ENCODE measurements at places on chromosomes 7 and 10.
A peak's percentile ranks its signal among the peaks of the same experiment; 100 is the strongest.

DNA sequence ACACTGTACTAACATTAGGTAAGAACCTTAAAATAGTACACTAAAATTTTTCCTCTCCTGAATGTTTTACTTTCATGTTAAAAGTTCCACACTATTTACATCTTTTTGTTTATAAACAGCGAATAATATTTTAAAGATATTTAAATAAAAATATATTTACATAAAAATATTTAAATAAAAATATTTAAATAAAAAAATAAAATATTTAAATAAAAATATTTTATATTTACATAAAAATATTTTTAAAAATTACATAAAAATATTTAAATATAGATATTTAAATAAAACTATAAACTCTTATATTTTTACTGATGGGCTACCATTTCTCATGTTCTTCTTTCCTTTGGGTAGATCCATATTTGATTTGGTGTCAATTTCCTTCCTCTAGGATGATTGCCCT lies 619.0 kb downstream of the ANKRD7 start:
- no peak for DNase-seq

GRCh38 chr7:37916673-37917660 lies at the start of gene SFRP4:
Gene SFRP4 (minus strand): TSS chr7:37916817. CDS start chr7:37916537, 280 bp downstream.
- no peak for DNase-seq

DNA sequence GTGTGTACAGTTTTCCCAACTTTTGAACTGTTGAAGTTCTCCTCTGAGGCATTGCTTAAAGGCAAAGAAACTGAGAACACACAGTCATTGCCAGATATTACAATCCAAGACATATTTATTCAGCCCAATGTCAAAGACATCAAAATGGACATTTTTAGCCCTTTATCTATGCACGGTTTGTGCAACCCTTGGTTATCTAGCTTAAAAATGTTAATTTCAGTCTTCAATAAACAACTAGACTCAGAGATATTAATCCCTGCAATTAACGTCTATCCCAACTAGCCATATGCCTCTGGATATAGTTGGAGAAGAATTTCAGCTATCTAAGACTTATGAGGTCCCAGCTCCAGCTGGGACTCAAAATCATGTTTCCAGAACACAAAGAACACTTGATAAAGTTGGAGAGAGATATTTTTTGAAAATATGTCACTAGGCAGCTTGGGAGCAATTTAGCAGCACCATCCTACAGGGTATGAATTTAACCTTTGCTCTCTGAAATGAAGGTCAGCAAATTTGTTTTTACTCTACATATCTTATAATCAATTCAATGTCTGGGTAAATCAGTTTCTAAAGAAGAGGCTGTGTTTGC lies 357.0 kb downstream of the RNLS start:
- no peak for DNase-seq

DNA sequence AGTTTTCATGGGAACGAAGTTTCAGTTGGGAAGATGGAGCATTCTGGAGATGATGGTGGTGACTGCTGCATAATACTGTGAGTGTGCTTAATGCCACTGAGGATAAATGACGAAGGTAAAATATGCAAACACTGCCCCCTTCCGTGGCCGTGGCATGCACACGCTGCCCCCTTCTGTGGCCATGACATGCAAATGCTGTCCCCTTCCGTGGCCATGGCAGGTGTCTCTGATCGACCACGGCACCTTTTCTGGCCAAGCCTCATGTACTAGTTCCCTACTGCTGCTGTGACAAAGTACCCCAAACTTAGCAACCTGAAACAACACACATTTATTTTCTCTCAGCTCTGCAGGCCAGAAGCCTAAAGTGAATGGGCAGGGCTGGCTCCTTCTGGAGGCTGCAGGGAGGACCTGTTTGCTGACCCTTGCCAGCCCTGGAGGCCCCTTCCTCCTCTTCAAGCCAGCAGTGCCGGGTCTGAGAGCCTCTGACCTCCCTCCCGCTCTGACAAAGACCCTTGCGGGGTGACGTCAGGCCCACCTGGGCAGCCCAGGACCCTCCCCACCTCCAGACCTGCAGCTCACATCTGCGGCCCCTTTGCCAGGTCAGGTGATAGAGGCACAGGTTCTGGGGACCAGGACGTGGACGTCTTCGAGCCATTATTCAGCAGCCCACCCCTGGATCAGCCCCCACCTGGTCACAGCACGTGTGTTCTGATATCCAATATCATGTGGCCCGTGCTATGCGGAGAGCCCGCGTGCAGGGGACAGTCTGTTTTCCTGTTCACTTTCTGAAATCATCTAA lies 82.0 kb downstream of the MICALL2 start:
- no peak for DNase-seq

DNA sequence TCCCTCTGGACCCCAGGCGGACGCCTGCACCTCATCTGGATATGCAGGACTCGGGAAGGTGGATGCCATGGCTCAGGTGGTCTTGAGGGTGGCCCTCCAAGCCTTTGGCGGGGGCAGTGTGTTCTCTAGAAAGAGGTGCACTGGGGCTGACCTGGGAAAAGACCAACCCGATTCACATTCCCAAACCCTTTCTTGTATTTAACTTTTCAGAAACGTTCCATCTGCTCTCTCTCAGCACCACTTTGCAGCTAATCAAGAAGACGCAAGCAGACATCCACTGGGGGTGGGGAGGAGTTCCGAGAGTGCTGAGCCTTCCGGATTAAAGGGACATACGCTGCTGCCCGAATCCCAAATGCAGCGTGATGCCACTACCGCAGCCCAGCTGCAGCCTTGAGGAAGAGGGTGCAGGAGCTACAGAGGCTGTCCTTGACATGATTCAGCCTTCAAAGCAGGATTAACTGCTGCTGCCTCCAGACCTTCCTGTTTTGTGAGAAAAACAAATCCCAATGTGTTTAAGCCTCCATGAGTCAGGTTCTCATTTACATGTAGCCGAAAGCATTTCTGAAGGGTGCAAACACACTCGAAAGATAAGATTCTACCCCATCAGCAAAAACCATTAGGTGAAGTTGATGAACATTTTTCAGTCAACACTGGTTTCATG lies 39.9 kb downstream of the RBM17 start:
- DNase-seq: no peak

GRCh38 chr10:44089671-44090070 lies 295.2 kb downstream of the CXCL12 start:
- no peak for DNase-seq

DNA sequence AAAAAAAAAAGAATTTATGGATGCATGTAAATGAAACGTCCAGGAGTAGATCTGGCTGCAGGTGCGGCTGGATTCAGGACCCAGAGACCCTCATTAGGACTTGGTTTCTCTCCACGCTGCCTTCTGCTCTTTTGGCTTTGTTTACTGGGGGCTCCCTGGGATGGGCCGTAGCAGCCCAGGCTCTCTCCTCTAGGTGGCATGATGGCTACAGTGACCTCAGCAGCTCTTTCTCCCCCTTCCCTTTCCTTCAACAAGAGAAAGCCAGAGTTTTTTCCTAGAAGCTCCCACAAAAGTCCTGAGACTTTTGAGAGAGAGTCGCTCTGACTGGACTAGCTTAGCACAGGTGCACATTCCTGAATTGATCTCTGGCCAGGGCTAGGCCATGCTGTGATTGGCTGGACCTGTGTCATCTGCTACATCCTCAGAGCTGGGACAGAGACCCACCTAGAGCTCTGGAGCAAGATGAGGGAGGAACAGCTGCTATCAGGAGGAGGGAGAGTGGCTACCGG lies 67.8 kb upstream of the PDCD4 start:
- peak; percentile 7 for DNase-seq

DNA sequence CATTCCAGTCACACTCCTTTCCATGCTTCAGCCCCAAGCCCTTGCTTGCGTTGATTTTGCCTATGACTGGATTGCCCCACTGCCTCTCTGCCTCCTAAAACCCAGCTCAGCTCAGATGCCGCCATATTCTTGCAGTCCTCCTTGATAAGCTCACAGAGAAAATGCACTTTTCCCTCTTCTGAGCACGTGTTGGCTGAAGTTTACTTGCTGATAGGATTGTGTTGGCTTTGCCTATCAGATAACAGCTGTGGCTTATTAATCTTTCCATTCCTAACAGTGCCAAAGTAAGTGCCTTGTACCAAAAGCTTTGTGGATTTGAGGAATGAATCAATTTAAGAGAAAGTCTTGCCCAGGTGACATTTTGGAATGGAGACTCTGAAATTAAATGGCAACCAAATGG lies 249.2 kb downstream of the PHTF2 start:
- no peak for DNase-seq

DNA sequence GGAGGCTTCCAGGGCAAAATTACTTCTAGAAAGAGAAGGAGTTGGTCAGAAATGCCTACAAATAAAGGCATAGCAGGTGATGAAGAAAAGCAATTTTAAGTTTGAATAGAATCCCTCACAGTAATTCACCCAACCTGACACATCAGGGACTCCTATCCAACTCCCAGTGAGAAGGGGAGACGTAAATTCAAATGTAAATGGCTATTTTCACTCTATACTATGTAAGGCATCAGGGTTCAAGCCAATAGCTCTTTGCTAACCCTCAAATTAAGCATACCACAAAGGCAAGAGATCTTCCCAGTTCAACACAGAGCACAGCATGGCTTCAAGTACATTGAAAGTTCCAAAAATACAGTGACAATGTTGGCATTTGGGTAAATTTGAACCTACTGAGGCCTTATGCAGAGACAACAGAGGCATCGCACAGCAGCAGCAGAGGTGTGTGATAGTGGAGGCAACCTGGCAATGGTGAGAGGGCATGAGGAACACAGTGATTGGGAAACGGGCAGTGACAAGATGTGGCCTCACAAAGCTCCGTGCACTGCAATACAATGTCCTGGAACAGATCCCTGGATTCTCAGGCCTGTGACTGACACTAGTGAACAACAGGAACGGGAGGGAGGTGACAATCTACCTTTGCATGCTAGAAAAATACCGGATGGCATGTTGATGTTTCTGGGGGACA lies 95.7 kb downstream of the VSTM2A start:
- no peak for DNase-seq

DNA sequence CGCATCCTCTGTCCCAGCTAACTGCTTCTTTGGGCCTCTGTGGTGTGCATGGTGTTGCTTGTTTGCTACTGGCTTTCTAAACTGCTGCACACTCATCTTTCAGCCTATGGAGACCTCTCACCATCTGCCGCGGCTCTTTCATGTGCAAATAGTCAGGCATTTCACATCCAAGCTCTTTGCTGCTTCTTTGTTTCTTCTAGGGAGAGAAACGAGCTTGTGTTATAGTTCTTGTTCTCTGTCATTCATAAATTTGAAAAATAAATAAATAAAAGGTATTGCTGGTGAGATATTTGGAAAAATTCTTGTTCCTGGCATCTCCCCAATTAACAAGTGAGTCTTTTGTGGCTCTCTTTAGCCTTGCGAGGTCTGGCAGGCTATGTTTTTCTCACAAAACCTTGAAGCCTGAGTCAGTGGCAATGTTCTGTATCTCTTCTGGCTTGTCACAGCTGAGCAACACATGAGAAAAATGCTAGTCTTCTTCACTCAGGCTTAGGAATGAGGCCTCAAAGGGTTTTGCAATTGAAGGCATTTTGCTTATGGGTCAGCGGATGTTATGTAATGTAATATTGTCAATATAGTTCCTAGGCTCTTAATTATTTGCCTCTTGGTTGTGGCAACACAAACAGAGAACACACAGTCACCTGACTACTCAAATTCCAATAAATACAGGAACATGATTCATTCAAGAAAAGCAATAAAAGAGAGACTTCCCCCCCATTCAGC lies 274.0 kb downstream of the FRMD4A start:
- DNase-seq: no peak

DNA sequence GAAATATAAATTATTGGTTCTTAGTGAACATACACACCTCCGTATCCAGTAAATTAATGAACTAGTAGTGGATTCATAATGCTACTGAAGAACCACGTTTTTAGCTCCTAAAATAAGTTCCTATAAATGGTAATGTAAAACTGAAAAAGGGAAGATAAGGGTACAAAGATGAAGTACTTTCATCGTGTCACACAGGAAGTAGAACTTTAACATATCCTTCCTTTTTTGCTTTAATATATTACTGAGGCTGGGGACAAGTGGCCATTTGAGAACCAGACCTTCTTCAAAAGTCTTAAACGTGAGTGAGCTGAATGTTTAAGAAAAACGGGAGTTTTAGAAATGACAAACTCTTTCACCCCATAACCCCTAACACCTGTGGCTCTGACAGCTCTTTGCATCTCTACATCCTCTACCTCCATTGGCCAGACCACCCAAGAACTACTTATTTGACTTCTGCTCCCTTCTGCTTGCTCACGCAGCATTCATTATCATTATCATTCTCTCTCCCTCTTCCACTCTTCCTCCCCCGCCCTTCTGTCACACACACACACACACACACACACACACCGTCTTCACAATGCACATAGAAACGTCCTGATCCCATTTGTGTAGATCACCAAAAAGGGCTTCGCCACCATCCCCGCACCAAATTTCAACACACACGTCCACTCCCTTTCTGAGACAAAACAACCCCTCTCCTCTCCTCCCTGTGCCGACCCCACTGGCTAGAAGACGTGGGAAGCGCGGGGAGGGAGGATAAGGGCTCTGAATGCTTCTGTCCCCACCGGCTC lies 677 bp downstream of the SKAP2 start:
- DNase-seq: no peak

DNA sequence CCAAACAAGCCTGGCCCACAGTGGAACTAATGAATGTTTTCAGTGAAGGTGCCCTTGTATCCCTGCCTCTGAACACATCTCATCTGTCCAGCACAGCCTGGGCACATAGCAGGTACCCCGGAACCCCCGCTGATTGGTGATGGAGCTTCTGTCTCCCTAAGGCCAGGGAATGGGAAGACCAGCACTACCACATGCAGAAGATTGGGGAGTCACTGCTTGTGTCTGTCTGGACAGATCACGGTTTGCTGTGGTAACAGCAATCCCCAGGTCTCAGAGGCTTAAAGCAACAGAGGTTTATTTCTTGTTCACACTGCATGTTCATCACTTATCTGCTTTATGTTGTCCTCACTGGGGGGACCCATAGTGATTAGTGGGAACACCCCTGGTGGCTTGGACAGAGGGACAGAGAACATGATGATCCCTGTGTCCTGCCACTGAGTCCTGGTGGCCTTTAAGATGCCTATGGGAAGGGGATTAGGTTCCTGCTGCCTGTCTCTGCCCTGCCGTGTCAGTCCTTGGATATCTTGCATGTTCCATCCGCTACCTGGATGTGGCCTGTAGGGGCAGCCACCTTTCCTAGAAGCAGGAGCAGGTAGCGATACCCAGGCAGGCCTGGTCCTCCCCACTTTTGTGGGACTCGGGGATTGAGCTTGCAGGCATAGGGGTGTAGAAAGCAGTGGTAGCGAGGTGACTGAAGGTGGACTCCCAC lies 3.6 kb downstream of the TSPAN14 start:
- DNase-seq: no peak

DNA sequence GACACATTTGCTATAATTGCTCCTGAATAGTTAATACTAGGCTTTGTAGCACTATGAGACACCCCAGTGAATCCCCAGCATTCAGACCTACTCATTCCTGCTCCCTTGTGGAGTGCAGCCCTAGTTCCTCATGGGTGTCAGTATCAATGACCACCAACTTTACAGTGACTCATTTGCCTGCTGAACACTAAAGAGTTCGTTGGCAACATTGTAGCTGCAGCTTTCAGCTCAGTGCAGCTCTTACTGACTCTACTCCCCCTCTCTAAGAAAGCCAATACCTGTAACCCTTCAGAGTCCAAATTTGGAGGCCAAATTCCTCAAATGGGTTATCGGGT lies 127.1 kb upstream of the MTPN start:
- DNase-seq: no peak
